Activated T-helper 9 cell treated with anti-CD3 and anti-CD28 coated beads, Interleukin-2, amount 50 U/mL, for 16 hours (primary cell): ENCODE measurements at places on chromosomes 3 and 15.

- DNase-seq: peak; percentile 70
Measured at GRCh38 chr3:128845778-128846485, 33.5 kb upstream of the ACAD9 start.

DNA sequence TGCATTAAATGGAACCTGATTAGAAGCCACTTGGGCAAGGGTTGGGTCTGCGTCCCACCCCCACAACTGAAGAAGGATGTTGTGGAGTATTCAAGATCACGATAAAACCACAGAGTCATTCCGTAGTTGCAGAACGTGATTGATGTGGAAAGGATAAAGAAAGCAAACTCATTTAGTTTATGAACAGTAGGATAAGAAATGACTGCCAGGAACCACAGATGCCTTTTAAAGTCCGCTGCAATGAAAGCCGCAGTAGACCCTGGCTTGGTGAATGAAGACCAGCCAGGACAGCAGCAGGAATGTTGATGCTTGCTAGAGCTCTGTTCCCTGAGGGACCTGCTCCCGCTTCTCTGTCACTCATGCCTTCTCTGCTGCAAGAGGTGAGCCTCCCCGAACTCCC, 111.5 kb downstream of the GABRG3 start:
- no peak for DNase-seq

DNA sequence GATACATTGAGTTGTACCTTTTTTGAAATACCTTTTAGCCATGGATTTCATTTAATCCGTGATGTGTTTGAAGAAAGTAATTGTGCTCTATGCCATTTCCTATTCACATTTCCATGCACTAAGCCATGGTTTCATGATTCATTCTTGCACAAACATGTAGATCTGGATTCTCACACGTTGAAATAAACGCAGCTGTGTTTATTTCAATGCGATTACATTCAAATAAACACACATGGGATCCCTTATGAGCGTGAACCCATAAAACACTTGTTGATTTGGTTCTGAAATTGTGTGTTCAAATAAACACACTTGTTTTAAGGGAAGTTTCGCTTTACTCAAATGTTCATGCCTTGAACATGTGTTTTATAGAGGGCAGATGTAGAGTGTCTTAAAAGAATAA, 39.2 kb downstream of the BBX start:
- no peak for DNase-seq

- no peak for DNase-seq
Measured at GRCh38 chr3:9311228-9311627, 51.6 kb upstream of the THUMPD3 start.

- DNase-seq: no peak
Measured at GRCh38 chr15:44675911-44676310, 12.4 kb upstream of the SPG11 start.

DNA sequence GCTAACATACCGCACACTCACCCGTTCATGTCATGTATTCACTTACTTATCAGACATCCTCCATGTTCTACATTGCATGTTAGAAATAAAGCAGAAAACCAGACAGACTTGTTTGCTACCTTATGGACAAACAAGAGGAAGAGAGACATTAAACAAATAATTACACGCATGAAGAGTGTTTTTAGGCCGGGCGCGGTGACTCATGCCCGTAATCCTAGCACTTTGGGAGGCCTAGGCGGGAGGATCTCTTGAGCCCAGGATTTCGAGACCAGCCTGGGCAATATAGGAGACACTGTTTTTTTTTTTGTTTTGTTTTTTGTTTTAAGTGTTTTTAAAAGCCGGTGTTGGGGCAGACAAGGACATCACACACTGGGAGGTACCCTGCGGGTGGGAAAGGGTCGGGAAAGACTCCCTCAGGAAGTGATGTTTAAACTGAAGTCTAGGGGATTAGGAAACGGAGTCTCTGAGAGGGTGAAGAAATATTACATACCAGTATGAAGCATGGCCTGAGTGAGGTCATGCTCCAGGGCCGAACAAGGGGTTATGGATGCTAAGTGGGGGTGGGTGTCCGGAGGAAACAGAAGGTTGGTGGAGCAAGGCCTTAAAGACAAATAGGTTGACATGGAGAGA, 2.1 kb upstream of the USP3 start:
- DNase-seq: no peak

- no peak for DNase-seq
Measured at GRCh38 chr3:184145111-184145524, 10.0 kb downstream of the EIF2B5 start.

- no peak for DNase-seq
Measured at GRCh38 chr3:94232921-94233320, 170.1 kb downstream of the NSUN3 start.

DNA sequence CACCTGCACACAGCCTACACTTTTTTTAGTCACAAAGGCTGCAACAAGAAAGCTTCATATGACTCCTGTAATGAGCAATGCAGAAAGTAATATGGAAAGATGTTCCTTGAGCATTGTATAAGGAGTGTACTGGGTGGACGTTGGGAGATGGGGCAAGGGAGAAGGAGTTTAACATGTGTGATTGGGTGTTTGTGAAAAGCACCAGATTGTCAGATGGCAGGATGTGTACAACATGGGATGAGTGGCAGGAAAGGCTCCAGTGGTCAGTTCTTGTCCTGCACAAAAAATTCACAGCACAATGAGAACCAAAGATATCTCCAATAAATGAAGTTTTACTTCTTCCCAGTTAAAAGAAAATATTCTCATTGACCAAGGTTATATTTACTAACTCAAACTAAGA, 255.1 kb downstream of the EPHA3 start:
- no peak for DNase-seq

- DNase-seq: no peak
Measured at GRCh38 chr3:196741249-196741889, 1.7 kb downstream of the PAK2 start.

DNA sequence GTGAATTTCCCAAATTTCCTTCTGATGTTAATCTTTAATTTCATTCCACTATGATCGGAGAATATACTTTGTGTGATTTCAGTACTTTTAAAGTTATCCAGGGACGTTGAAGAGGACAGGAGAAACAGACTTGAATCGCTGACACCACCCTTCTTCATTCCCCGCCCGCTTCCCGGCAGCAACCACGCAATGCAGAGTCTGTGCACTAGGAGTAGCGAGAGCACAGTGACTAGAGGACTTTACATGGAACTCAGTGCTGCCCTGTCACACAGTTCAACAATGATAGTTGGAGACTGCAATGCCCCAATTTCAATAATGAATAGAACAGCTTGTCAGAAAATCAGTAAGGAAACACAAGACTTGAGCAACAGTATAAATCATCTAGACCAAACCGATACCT, 73.9 kb downstream of the RNF13 start:
- DNase-seq: no peak

GRCh38 chr3:24688446-24689148, 193.9 kb upstream of the THRB start:
- no peak for DNase-seq

- no peak for DNase-seq
Measured at GRCh38 chr15:31345606-31346366, 19.2 kb downstream of the KLF13 start.

GRCh38 chr15:41666353-41666920, 6.2 kb downstream of the MGA start:
- no peak for DNase-seq

- DNase-seq: no peak
Measured at GRCh38 chr3:132879656-132880055, 157.4 kb upstream of the NPHP3 start.

DNA sequence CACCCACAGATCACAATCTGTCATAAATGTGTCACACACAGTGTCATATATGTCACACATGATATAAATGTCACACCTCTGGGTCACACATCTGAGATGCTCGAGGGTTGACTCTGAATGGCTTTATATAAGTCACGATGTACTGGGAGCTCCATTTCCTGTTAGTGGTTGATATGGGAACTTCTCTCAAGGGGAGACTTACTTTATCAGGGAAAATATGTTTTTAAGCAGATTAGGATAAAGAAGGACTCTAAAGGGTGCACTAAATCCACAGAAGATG, 83.9 kb upstream of the MEF2A start:
- no peak for DNase-seq

GRCh38 chr3:134904776-134905646, 110.0 kb downstream of the EPHB1 start:
- DNase-seq: no peak

DNA sequence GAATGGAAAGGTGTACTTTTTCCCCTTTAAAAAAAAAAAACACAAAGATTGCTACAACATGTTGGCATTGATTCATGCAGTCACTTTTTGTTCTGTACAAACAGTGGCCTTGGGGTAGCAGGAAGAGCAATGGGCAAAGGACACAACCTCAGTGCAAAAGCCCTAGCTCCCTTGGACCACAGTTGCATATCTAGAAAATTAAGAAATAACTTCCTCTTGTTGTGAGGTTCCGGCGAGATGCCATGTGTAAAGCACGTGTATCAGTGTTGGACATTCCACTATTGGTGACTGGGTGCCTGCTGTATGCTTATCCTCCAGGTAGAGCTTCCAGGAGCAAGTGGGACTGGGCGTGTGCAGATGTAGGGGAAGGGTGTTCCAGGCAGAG, 164.5 kb downstream of the THSD4 start:
- DNase-seq: no peak

DNA sequence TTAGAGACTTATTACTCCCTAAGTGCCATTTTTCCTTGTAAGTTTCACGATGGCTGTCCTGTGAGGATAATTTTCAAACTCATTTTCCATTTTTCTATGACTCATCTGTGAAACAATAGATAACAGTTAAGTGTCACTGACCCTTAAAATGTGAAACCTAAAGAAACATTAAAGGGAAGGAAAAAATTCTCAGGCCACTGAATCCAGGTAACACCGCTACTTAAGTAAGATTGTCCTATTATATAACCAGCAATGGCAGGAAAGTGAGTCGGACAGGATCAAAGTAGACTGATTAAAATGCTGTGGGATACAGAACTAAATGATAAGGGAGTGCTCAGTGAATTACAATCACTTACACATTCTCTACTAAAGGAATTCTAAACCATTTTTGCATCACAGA, 12.4 kb downstream of the PLD1 start:
- DNase-seq: no peak

- DNase-seq: peak; percentile 85
Measured at GRCh38 chr15:45429941-45430792, 51.8 kb upstream of the GATM start.

DNA sequence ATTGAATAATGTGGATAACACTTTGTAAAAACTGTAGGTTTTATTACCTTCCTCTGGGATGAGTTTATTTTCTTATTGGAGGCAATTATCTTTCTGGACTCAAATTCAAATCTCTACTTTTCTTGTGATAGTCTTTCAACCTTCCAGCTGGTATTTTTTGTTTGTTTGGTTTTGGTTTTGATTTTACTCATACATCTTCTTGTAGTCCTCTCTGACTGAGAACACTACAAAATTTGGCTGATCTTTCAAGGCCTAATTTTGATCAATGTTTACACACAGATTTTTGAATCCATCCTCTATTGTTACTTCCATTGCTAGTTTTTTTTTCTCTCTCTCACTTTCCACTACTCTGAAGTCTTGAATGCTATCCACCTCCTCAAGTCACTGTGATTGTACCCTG, 303.8 kb upstream of the NECTIN3 start:
- no peak for DNase-seq

- no peak for DNase-seq
Measured at GRCh38 chr3:182925944-182926337, 54.4 kb downstream of the DCUN1D1 start.

DNA sequence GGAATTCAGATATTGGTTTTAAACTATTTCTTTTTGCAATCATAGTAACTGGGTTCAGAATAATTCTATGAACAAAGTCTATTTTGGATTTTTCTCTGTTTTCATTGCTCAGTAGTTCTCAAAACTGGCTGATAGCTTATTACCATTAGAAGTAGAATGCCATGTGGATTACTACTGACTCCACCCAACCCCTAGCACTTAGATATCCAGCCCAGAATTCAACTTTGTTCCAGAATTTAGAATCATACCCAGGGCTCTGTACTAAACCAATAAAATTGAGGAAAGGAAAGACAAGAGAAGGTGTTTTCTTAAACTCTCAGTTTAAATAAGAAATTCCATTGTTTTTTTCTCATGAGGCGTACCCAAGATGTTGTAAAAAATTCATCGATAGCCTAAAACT, 39.0 kb upstream of the ABHD10 start:
- DNase-seq: no peak

DNA sequence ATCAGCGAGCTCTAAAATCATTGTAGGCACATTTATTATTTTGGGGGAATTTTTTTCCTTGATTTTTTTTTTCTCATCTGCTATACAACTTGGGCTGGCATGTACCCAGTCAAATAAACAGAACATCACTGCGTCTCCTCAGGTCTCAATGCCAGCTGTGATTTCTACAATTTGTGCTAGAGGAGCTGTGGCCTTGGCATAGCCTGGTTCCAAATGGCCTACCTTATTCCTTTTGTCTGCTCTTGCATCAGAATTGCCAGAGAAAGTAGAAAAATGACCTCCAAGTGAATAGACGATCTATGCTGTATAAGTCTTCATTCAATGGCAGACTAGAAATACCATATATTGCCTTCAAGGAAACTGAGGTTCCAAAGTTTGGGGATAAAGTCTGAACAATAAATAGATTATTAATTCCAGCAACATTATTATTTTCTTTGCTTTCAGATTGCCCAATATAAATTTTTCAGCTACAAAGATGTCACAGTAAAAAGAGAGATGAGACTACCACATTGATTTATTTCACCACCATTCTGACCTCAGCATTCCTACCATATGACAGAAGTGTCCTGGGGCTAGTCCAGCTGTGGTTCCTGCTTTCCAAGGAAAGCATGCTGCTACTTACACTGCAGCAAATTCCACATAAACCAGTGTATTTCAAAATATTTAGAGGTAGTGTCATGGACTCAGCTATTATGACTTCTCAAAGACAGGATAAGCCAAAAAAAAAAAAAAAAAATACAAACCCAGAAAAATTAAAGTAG, 493.9 kb upstream of the ZNF385D start:
- DNase-seq: no peak

DNA sequence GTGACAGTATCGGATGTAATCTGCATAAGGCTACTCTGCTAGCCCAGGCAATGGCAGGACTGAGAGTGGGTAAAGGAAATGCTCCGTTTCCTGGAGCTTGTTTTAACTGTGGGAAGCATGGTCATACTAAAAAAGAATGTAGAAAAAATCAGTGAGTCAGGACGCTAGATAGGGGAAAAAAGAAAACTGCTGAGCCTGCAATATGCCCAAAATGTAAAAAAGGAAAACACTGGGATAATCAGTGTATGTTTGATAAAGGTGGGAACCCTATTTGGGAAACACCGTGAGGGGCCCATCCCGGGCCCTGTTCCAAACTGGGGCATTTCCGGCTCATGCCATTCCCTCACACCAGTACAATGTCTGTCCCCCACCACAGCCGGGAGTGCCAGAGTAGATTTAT, 775.8 kb downstream of the ZPLD1 start:
- no peak for DNase-seq

GRCh38 chr3:187551416-187551815, 118.8 kb downstream of the SST start:
- no peak for DNase-seq

- DNase-seq: no peak
Measured at GRCh38 chr3:146117406-146118285, 43.3 kb downstream of the PLOD2 start.

DNA sequence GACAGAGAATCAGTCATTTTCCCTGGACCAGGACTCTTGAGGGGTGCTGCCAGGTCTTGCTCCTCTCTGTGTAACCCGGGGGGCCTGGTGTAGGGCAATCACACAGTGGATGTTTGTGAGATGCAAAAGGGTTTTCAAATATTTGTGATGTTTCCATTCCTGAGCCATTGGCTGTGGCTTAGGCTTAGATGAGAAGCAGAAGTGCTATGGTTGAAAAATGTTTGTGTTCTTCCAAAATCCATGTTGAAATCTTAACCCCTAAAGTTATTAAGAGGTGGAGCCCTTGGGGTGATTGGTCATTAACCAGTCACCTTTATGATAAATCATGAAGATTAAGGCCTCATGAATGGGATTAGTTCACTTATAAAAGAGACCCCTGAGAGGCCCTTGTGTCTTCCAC, 36.5 kb downstream of the CORO2B start:
- DNase-seq: no peak
